Stimulated activated CD4-positive, alpha-beta T cell treated with anti-CD3 and anti-CD28 coated beads, TNF-alpha, amount 100 ng/mL, for 48 hours (primary cell): ENCODE measurements at places on chromosomes 1 and 21.

DNA sequence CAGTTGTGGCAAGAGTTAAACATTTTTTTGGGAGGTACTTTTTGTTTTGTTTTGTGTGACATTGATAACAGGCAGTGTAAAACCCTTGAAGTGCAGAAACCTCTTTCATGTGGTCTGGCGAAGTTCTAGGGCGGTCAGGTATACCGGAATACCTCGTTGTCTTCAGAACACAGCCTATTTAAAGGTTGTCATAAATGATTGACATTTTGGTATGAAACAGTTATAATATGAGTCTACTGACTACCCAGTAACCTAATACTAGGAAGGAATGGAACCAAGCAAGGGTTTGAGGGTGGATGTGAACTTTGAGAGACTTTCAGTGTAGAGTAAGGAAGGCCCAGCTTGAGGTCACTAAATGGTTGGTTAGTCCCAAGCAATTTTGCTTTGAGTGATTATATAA is 40.5 kb downstream of the PATJ start:
- peak; percentile 13 for DNase-seq

DNA sequence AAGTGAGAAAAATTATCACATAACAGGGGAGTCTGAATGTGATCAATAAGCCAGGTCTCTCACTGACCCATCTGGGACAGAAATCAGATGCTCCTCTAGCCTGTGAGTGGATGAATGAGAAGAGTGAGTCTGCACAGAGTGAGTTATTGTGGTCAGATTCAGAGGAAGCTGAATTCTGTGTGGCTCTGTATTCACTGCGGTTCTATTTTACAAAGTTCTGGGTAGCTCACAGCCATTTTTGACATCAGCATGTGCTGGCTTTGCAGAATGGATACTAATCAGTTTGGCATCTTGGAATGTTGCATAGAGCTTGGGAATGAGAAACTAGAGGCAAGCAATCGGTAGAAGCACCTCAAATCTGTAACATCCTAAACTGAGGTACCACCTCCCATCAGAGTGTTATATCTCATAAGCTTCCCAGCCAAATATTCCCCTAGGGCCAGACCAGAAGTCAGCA is 3.8 kb downstream of the COLGALT2 start:
- no peak for DNase-seq

DNA sequence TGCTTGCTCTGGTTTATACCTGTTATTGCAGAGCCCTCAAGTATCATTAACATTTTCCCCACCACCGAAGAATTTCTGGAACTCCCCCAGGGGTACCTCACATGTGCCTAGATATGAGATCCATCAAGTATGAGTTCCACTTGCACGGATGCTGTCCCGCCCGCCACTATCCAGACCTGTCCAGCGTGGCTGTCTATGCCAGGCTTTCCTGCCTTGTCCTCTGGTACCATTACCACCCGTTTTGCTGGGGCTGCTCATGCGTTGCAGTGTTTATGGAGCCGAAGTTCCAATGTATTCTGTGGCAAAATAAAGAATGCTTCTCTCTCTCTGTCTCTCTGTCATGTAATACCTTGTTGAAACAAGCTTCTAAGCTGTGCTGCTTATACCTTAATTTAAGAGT is 543.5 kb upstream of the PTBP2 start:
- no peak for DNase-seq

GRCh38 chr1:81165963-81166362 is 634.8 kb upstream of the ADGRL2 start:
- no peak for DNase-seq

GRCh38 chr1:24659993-24660665 is 17.0 kb downstream of the SRRM1 start:
- DNase-seq, result no peak

DNA sequence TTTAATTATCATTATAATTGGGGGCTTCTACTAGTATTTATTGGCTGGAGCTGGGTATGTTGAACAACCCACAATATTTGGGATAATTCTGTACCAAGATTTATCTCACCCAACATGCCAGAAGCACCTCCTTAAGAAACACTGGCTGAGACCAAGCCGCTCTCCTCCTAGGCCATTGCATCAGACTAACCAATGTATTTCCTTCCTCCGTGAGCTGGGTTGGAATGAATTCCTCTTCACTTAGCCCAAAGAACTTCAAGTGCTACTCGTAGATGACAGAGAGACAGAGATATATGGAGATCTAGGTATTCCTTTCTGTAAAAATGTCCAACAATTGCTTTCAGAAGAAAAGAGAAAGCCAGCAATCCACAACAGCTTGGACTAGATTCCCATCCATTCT is 87.2 kb upstream of the ETS2 start:
- no peak for DNase-seq

GRCh38 chr1:5430911-5431697 is 561.1 kb downstream of the NPHP4 start:
- no peak for DNase-seq

DNA sequence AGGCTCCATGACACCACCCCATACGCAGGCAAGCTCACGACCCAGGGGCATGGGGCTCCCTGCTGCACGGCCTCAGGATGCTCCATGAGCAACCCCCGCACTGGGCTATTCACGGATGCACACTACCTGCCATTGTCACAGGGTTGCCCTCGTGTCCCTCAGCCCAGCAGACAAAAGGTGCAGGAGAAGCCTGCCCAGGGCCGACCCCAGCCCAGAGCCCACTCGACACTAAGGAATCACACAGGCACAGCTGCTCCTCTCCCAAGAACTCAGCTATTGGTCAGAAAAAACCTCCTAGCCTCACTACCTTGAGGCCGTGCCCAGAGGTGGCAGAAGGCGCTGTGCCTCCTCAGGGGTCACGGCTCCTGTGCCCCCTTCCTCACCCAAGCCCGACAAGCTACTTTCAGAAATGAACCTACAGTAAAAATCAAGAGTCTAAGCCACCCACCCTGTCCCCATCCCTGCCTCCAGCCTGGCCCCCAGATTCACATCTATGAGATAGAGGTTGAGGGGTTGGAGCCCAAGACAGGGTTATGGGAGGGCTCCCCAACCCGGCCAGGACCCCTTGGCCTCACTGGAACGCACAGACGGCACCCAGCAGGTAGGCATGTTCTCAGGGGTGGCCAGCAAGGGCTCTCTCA is 6.4 kb upstream of the SPATC1L start:
- DNase-seq, result no peak

GRCh38 chr1:47724432-47724999 is 272.7 kb downstream of the TRABD2B start:
- no peak for DNase-seq

DNA sequence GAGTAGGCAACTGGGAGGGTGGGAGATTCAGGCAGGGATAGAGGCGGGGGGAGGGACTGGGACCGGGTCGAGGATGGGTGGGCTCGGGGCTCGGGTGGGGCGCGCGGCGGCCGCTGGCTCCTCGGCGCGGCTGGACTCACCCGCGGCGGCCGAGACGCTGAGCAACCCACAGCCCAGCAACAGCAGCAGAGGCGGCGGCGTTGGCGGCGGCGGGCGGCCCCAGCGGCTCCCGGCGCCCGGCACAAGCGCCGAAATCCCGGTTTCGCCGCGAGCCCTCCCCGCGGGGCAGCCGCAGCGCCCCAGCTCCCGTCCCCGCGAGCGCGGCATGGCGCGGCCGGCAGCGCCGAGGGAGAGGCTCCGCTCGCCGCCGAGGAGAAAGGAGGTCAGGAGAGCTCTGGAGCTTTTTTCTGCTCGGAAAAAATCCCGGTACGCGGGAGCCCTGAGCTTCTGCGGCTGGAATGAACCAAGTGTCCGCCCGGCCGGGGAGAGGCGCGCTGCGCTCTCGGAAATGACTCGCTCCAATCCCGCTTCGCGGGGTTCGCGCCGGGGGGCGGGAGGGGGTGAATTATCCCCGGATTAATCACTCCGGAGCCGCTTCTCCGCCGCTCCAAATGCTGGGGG is at the start of gene CSMD2:
Gene CSMD2, minus strand, starts transcription at position 460 of the 621 bp plus-strand sequence. Its CDS starts 133 bp downstream, at position 327.
- no peak for DNase-seq

- DNase-seq, result no peak
Observed at GRCh38 chr1:40563266-40563665, 31.8 kb downstream of the ZNF684 start.

- no peak for DNase-seq
Observed at GRCh38 chr1:206833106-206833680, 32.2 kb upstream of the IL20 start.

DNA sequence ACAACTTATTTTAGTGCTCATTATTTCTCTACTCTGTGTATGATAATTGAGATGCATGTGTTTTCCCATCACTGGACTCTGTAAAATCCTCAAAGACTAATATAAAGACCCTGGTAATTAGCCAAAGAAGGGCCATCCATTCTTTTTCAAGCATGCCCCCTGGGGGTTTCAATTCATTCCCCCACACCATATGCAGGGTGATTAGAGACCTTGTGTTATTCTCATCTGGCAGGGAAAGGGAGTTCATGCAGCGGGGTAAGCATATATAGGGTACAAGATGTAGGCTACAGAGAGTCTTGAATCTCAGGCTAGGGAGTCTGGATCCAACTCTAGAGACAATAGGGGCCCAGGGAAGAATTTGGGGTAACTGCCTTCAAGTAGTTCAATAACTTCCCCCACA is 166.5 kb downstream of the TNR start:
- no peak for DNase-seq

DNA sequence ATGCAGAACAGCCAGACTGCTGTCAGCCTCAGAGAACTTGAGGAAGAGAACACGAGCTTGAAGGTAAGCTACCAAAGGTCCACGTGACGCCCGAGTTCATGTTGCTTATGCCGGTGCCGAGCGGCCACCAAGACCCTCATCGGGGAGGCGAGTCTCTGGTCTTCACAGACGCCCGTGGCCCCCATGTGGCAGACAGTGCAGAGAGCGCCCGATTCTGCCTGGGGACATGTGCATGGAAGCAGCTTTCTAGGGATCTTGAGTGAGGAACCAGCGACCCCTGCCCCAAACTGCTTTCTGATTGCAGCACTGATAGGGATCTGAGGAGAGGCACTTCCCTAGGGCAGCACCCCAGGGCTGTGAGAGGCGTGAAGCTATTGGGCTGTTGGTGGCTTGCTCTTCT is 56.3 kb upstream of the DIP2A start:
- DNase-seq, result no peak

GRCh38 chr1:174005032-174005431 is 17.1 kb downstream of the RC3H1 start:
- no peak for DNase-seq

- DNase-seq, result no peak
Observed at GRCh38 chr1:218817691-218818465, 355.8 kb upstream of the LYPLAL1 start.

- DNase-seq, result no peak
Observed at GRCh38 chr1:209250861-209251636, 332.5 kb upstream of the CAMK1G start.

GRCh38 chr21:18265944-18266343 is 21.3 kb downstream of the CHODL start:
- no peak for DNase-seq

DNA sequence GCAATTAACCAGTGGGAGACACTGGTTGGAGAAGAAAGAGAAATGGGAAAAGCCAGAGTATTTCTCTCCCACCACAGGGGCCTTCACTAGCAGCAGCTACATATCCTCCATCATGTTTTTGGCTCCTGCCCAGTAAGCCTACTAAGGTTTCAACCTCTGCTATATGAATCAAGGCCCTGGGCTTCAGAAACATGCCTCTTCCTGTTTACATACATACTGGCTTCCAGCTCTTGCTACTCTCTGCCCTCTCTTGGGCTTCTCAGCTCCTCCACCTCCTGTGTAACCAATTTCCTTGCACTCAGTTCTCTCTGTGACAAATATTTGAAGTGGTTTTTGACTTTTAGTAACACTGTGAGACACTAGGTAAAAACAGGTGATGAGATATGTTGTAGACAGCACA is 80.8 kb downstream of the LRRC7 start:
- DNase-seq, result no peak

DNA sequence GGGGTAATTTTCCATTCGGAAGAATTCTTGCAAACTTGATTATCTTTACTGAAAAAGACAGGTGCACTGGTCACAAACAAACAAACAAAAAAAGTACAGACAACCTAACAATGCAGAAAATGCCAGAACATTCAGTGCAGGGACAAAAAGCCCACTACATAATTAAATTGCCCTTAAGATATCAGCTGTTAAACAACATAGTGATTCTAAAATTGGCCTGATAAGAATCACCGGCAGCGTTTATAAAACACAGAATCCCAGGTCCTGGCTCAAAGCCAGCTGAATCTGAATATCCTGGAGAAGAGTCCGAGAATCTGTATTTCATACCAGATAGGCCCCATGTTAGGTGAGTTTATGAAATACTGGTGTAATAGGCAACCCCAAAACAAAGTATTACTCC is 6.1 kb downstream of the PLPP3 start:
- no peak for DNase-seq

- DNase-seq, result no peak
Observed at GRCh38 chr1:30335997-30336390, 387.4 kb downstream of the MATN1 start.

GRCh38 chr1:42732126-42732680 is 7.8 kb downstream of the CLDN19 start:
- DNase-seq, result no peak

- DNase-seq, result peak; percentile 27
Observed at GRCh38 chr1:151326619-151327222, 495 bp downstream of the PI4KB start.

- DNase-seq, result no peak
Observed at GRCh38 chr1:3114846-3115245, 45.8 kb downstream of the PRDM16 start.

- no peak for DNase-seq
Observed at GRCh38 chr1:184892116-184892515, 82.2 kb downstream of the NIBAN1 start.

- DNase-seq, result peak; percentile 56
Observed at GRCh38 chr21:45152265-45152746, 77.9 kb downstream of the ADARB1 start.

DNA sequence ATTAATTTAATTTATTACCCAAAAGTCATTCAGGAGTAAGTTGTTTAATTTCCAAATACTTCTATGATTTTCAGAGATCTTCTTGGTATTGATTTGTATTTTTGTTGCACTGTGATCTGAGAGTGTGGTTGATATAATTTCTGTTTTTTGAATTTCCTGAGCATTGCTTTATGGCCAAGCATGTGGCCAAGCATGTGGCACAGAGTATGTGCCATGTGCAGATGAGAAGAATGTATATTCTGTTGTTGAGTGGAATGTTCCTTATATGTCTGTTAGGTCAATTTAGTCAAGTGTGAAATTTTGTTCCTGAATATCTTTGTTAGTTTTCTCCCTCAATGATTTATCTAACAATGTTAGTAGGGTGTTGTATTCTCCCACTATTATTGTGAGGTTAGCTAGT is 25.3 kb upstream of the IFI16 start:
- DNase-seq, result no peak

DNA sequence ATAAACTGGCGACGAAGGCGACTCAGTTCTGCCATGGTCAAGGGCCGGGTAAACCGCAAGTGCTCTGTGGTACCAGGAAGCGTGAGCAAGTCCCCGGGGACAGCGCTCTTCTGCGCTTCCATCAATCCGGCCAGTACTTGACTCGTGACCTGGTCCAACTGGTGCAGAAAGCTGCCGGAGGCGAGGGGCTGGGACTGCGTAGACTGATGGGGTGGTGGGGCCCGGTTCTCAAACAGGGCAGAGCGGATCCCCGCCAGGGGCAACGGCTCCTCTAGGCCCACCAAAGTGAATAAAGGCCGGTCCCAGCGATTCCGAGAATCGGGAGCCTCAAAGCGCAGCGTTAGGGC is 852 bp downstream of the KTI12 start:
- DNase-seq, result no peak

- DNase-seq, result no peak
Observed at GRCh38 chr1:226082959-226083301, 20.4 kb downstream of the H3-3A start.
